ENCODE measurements at places on chromosomes 7 and 10. TPM values are rescaled to one million over a fixed set of nuclear protein-coding genes. Genes with fewer than 3 reads are reported as not detected.

STEAP1 gene
- 1.5 TPM for total RNA-seq

DNA sequence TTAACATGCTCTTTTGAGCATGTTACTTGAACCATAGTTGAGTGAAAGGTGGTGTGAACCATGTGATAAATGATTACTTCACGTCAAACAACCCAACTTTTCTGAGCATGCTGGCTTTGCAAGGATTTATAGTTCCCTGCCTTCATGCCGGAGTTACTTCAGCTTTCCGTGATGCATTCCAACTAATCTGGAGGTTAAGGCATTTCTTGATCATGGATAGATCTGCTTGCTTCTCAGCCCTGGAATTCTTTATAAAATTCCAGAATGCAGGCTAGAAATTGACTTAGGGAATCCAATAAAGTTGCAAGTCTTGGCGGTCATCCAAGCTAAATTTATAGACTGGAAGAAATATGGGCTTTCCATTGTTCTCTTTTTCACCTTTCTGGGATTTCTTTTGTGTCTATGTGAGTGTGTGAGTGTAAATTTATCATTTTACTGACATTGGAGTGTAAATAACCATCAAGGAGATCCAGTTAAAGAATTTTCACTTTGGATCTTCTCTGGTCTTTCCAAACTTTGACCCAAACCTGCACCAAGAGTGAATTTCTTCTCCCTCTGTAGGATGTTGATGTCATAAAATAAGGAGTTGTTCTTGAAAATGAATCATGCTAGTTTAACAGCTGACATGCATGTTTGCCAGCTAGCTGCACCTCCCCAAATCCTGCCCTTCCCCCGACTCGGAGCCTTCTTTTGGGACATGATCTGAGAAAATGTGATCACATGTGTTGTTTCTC is 289.0 kb downstream of the TWIST1 start:
- no peak for DNase-seq

- DNase-seq: no peak
These were observed 1001.2 kb upstream of the POT1 start for GRCh38 chr7:125930848-125931247.

DNA sequence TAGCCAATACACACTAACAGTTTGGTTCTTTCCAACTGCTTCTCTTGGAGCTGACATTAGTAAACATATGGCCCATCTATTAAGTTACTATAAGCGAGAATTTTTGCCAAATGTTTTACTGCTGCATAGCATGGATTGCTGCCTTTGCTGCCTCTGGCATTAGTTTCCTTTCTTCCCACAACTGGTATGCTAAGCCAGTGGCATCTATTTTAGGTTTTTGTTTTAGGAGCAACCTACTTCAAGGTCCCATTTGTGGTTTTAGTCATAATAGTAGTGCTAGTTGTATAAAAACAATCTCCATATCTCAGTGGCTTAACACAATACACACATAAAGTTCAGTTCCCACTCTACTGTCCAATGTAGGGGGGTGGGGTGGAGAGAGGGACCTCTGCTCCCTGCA is 25.9 kb upstream of the PANK1 start:
- no peak for DNase-seq

CRHR2 gene
- 0.22 TPM for total RNA-seq

GRCh38 chr7:152588350-152588749 is 87.6 kb downstream of the XRCC2 start:
- no peak for DNase-seq

- no peak for DNase-seq
These were observed 20.6 kb upstream of the VPS41 start for GRCh38 chr7:38929460-38930171.

DNA sequence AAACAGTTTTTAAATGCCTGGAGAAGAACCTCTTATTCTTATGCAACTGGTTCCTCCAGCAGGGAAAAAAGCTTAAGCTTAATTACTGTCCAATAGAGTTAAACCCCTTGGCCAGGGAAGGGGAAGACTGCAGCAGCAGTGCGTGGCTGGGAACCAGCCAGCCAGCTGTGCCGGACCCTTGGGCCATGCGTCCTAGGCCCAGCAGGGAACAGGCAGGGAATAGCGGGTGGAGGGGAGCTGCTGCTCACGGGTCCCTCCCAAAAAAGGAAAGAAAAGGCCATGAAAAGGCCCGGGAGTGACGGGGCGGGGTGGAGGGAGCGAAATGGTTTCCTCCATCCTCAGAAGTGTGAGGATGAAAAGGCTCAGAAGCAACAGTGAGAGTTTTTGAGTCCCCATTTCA is 35.2 kb upstream of the HECW1 start:
- no peak for DNase-seq

- no peak for DNase-seq
These were observed 22.4 kb downstream of the ADGRA1 start for GRCh38 chr10:133110133-133110532.

Data from left ventricle myocardium superior (tissue), 1 donor.